ENCODE measurements at places on chromosomes 2 and 18.
A peak's percentile ranks its signal among the peaks of the same experiment; 100 is the strongest.

- DNase-seq, result no peak
These were observed 102.1 kb upstream of the SIX3 start for GRCh38 chr2:44839370-44839769.

DNA sequence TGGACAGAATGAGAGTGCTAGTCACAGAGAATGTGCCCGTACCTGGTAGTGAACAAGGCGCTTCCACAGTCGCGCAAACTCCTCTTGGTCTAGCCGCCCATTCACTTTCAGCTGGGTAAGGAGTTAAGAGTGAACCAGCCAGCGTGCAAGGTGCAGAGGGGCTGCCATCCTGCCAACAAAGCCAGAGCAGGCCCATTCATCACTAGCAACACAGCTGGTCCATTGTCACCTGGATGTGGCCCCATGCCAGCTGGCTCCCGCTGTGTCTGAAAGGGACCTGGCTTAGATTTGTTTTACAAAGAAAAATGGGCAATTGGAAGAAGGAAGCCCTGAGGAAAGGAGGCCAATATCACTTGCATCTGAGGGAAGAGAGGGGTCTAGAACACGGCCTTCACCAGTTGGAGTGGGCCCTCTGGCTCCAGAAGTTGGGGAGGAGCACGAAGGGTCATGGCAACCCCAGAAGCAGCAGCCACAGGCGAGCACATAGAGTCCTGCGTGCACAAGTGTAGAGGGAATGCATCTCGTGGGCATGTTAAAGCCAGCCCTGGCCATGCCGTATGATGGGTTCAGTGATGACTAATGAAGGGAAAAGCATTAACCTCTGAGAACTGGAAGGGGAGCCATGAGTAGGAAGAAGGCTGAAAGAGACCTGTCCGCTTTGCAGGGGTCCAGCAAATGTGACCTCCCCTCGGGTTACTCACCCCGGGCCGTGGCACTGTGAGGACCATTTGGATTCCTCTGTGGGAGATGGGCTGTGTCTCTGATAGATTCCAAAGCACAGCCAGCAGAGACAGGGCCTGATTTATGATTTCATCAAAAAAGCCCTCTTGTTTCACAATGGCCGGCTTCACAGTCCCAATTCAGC is 70.6 kb downstream of the CAPN13 start:
- DNase-seq, result no peak

- DNase-seq, result no peak
These were observed 289.7 kb downstream of the DYSF start for GRCh38 chr2:71742953-71743601.

DNA sequence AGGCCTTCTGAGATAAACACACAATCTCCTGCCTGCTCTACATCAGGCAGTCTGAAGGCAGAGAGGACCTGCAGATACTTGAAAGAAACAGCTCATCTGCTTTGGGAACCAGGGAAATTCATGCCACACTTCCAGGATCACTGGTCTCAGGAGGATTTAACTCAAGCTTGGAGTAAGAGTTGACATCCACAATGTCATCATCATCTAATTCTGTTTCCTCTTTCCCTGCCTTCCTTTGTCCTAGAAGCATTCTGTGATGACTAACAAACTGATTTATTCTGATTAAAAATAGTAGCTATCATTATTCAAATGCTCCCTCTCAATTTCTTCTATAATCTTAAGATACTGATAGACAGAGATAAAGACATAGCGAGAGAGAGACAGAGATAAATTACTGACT is 766.8 kb downstream of the BCL11A start:
- no peak for DNase-seq

GRCh38 chr2:162925595-162925994 is 87.0 kb upstream of the KCNH7 start:
- DNase-seq, result no peak

DNA sequence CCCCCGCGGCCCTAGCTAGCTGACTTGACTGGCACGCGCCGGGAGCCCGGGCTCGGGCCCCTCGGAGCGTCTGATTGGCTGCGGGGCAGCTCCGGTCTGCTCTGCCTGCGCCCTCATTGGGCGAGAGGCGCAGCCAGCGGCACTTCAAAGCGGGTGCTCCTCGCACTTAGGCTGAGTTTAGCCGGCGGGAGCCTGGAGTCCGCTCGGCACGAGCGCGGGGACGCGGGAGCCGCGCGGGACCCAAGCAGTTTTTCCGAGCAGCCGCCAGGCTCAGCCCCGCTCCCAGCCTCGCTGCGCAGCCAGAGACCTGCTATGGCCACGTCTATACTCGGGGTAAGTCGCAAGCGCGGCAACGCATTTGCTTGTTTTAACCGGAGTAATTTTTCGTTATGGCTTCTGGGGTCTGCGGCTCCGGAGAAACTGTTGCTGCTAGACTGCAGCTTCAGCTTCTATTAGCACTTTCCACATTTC is at the start of gene SP9:
TSS of gene SP9 (plus strand) at position 174 of the 471 bp plus-strand sequence. CDS start at position 313, 139 bp downstream.
- DNase-seq, result no peak

GRCh38 chr2:236177967-236178889 is 10.0 kb upstream of the GBX2 start:
- peak; percentile 13 for DNase-seq

All from T-helper 9 cell (primary cell).